ENCODE measurements at places on chromosomes 6 and 20. TPM values are rescaled to one million over a fixed set of nuclear protein-coding genes. Genes with fewer than 3 reads are reported as not detected.

LIME1 gene
- 10.1 TPM for total RNA-seq

NOL4L gene
- total RNA-seq: 13.0 TPM

CST2 gene
- total RNA-seq: not detected

BTN2A1 gene
- 19.8 TPM for total RNA-seq

SGK2 gene
- total RNA-seq: 0.23 TPM

STMND1 gene
- not detected for total RNA-seq

DNA sequence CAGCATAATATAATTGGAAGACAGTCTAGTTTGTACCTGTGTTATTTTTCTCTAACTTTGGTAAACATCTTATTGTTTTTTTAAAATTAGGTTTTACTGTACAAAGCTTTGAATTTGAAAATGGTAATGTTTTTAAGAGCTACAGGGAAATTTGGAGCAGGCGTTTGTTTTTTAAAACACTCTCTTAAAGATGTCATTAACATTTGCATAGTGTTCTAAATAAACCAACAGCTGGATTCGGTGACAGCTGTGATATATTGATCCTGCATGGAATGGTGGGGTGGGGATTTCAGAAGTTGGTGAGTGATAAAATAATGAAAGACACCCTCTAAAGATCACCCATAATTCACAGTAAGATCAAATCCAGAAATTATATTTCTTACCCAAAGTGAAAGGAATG lies 97.9 kb upstream of the PRL start:
- no peaks in the 10 kb centered on the region for H3K36me3 ChIP-seq
- H3K27ac ChIP-seq: no peak overlapping the region
- no peak overlapping the region for H3K4me3 ChIP-seq

GRCh38 chr6:92201618-92202017 lies 1217.7 kb downstream of the EPHA7 start:
- H3K4me1 ChIP-seq: no peaks in the 10 kb centered on the region
- no peak overlapping the region for H3K4me3 ChIP-seq
- H3K27ac ChIP-seq: no peak overlapping the region

DNA sequence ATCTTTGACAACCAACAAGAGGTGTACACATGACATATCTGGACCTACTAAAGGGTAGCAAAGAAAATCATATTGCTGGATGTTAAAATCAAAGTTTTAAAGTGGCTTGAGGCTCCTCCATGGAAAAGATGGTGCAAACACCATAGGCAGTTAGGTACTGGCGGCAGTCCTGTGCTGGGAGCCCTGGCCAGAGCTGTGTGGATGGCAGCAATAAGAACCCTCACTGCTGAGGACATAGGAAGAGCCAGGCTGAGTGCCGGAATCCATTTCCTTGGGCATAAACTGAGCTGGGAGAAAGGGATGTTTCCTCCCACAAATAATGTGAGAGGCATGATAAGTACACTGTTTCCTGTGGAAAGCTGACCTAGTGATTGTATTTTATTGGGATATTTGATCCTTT lies 89.9 kb downstream of the ARID1B start:
- H3K4me3 ChIP-seq: no peak overlapping the region
- peak overlapping the region; percentile 14 for H3K27ac ChIP-seq
- H3K4me1 ChIP-seq: peaks cover 44% of the 10 kb centered on the region
- DNase-seq: no peak

GRCh38 chr6:20056350-20056992 lies 155.8 kb downstream of the MBOAT1 start:
- H3K27me3 ChIP-seq: no peaks in the 10 kb centered on the region
- DNase-seq: no peak
- H3K27ac ChIP-seq: no peak overlapping the region
- no peaks in the 10 kb centered on the region for H3K36me3 ChIP-seq
- no peak overlapping the region for H3K4me3 ChIP-seq

DNA sequence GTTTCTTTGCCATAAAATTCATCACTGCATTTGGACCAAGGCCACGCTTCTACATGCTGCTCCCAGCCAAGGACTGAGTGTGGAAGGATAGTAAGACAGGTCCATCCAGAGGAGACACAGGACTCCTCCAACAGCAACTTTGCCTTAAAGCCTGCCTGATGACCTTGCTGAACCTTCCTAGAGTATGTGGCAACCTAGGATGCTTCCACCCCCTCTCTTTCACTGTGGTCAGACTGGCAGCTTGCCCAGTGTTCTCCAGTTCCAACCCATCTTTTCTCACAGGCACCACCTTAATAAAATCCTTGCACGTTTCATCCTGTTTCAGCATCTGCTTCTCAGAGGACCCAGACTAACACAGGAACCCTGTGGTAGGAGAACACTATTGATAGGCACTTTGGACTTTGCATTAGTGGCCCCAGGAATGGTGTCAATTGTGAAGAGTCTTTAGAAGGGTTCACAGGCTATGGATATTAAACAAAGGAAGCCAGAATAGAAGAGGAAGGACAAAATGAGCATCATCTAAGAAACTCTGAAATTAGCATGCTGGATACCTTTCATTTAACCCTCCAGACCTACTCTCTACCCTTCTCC lies 2.4 kb upstream of the PKHD1 start:
- H3K36me3 ChIP-seq: no peaks in the 10 kb centered on the region
- H3K4me1 ChIP-seq: no peaks in the 10 kb centered on the region
- no peak overlapping the region for H3K4me3 ChIP-seq
- DNase-seq: no peak
- H3K27me3 ChIP-seq: peaks cover 7% of the 10 kb centered on the region

- H3K27me3 ChIP-seq: no peaks in the 10 kb centered on the region
- no peak overlapping the region for H3K27ac ChIP-seq
- H3K36me3 ChIP-seq: peaks cover 25% of the 10 kb centered on the region
- peaks cover 21% of the 10 kb centered on the region for H3K4me1 ChIP-seq
These were observed 14.4 kb downstream of the ARMC2 start for GRCh38 chr6:108862479-108863191.

- H3K4me3 ChIP-seq: no peak overlapping the region
- H3K36me3 ChIP-seq: peaks cover 47% of the 10 kb centered on the region
- no peak overlapping the region for H3K27ac ChIP-seq
- peak; percentile 72 for DNase-seq
These were observed 18.4 kb upstream of the SLC22A1 start for GRCh38 chr6:160102956-160103824.

DNA sequence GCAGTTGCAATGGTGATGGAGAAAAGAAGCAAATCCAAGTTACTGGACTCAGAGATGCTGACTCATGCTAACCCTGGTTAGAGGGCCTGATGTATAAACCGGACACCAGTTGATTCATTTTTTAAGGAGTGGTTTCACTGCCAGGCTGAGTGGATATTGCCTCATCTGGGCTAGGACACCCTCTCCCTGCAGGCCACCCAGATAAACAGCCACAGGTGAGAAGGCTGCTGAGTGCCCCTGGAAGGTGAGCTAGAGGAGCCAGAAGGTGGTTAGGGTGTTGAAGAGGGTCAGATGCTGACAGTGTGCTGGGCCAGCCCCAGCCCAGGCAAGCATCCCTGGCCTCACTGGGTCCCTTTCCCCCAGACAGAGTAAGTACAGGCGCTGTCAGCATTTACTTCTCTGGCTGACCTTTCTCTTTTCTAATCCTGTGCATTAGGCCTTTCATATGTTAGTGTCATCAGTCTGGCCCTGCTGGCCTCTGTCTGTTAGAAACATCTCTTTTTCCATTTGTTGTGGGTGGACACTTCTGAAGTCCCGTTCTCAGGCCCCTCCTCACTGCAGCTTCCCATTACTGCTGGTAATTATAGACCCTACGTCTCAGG lies 13.5 kb downstream of the EPB41L1 start:
- no peak overlapping the region for H3K27ac ChIP-seq
- DNase-seq: no peak
- no peaks in the 10 kb centered on the region for H3K36me3 ChIP-seq
- no peaks in the 10 kb centered on the region for H3K4me1 ChIP-seq
- H3K4me3 ChIP-seq: no peak overlapping the region
- H3K27me3 ChIP-seq: peaks cover 5% of the 10 kb centered on the region

DNA sequence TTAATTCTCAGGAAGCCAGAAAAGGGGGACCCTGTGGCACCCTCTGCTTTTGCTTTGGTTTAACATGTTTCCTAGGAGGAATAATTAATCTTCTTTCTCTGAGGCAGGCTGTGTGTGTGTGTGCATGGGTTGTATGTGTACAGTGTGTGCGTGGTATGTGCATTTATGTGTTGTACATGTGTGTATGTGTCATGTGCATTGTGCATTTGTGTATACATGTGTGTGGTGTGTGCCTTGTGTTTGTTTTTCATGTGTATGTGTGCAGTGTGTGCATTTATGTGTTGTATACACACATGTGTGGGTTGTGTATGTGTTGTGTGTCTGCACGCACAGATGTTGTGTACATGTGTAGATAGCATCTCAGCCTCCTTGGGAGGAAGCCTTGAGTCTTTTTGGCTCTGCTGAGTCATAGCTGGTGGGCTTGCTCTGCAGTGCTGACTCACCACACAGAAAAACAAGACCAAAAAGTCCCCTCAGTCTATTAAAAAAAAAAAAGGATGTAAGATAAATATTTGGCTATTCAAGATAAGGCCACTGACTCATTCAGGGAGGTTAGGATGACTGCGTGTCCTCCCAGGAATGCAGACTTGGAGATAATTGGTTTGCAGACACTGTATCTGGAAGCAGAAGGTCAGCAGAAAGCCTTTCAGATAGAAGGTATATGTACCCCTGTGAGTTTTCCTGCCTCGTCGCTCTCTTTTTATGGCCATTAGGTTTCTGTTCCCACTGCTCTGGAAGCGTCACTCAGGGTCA lies 58.6 kb downstream of the SYNJ2 start:
- peaks cover 40% of the 10 kb centered on the region for H3K36me3 ChIP-seq
- DNase-seq: peak; percentile 72
- H3K27me3 ChIP-seq: no peaks in the 10 kb centered on the region
- H3K4me3 ChIP-seq: peak overlapping the region; percentile 62
- peak overlapping the region; percentile 74 for H3K27ac ChIP-seq
- H3K4me1 ChIP-seq: peaks cover 37% of the 10 kb centered on the region

GRCh38 chr6:42086046-42087035 lies 36.0 kb downstream of the TAF8 start:
- H3K4me1 ChIP-seq: peaks cover 1% of the 10 kb centered on the region
- H3K4me3 ChIP-seq: no peak overlapping the region
- no peak overlapping the region for H3K27ac ChIP-seq
